ENCODE measurements at places on chromosomes 7 and 10. TPM values are rescaled to one million over a fixed set of nuclear protein-coding genes. Genes with fewer than 3 reads are reported as not detected.

The LIPK gene
- not detected for total RNA-seq

DNA sequence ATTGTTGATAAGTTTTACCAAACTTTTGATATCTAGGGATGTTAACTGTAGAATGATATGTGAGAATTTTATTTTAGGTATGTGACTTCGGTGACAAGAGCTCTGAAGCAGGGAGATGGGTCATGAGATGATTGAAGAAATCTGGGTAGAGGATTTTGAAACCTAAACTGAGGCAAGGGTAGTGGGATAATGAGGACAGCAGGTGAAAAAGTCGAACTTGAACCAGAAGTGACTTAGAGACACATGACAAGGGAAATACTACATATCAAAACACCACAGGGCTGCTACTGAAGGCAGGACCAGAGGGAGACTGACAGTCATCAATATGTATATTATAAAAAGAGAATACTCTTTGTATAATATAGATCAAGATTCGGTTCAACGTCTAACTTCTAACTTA is 113.2 kb downstream of the WDFY4 start:
- no peak for DNase-seq
- no peak overlapping the region for H3K4me3 ChIP-seq
- no peaks in the 10 kb centered on the region for H3K4me1 ChIP-seq
- H3K27me3 ChIP-seq = no peaks in the 10 kb centered on the region
- no peaks in the 10 kb centered on the region for H3K36me3 ChIP-seq

The HSPA12A gene
- total RNA-seq = 7.0 TPM

The DOCK4 gene
- total RNA-seq = 11.1 TPM

The SFTPA2 gene
- 5.6 TPM for total RNA-seq

DNA sequence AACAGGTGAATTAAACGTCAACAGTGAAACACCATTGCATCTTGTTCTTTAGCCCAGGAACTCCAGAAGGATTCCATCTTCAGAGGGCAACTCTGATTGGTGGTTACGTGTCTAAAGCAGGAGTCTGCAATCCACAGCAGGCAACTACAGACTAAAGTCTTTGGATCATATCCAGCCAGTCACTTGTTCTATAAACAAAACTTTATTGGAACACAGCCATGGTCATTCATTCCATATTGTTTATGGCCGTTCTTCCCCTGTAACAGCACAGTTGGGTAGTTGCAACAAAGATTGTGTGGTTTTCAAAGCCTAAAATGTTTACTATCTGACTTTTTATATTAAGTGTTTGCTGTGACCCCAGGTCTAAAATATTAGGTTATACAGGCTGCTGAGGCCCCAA is 94.7 kb upstream of the IMMP2L start:
- DNase-seq = no peak
- no peaks in the 10 kb centered on the region for H3K4me1 ChIP-seq
- H3K27ac ChIP-seq = no peak overlapping the region
- no peaks in the 10 kb centered on the region for H3K36me3 ChIP-seq

Data from colonic mucosa (tissue), 4 donors.